ENCODE measurements at places on chromosomes 6 and 20.

DNA sequence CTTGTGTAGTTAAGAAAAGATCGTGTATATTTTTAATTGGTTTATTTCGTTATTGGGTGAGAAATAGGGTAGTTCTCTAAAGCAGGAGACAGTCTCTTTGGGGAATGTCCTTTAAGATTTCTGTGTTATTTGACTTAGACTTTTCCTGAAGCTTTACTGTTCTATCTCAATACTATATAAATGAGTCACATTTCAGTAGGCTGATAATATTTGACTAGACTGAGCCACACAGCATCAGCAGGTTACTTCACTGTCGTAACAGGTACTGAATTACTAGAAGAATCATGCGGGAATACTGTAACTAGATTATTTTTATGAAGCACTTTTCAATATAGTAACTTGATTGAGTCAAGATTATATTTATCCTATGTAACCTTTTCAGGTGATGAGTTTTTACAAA is 1.4 kb downstream of the SMAP1 start:
- DNase-seq, result no peak

DNA sequence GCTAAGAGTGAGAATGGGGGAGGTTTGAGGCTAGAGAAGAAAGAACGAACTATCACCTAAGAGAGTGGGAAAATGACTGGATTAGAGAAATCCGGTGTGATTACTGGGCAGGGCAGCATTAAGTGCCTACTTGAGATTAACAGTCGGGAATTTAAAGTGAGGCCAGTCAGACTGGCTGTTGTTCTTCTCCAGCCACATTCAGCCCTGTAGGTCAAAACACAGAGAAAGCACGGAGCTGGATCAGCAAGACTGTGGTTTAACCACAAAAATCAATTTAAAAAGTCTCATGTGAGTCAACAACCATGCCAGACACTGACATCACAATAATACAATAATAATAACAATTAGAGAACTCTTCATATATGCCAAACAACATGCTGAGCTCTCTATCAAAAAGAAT is 301.9 kb upstream of the SGK1 start:
- DNase-seq, result no peak

- no peak for DNase-seq
Measured at GRCh38 chr6:170535004-170535403, 18.1 kb downstream of the PSMB1 start.

DNA sequence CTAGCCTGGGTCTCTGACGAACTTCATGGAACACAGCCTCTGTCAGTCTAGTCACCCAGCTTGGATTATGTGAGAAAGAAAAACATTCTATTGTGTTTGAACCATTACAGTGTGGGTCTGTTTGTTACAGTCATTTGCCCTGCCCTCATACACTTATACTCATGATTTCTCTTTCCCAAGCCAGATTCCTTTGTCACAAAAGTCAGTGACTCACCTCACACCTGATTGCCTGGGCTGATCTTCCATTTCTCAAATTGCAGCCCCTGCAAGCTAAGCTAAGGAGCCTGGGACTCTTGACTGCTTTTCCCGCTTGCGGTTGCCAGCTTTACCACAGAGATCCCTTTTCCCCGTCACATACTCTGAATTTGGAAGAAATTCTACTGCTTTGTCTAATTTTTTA is 395.9 kb downstream of the SAMD5 start:
- DNase-seq, result no peak

DNA sequence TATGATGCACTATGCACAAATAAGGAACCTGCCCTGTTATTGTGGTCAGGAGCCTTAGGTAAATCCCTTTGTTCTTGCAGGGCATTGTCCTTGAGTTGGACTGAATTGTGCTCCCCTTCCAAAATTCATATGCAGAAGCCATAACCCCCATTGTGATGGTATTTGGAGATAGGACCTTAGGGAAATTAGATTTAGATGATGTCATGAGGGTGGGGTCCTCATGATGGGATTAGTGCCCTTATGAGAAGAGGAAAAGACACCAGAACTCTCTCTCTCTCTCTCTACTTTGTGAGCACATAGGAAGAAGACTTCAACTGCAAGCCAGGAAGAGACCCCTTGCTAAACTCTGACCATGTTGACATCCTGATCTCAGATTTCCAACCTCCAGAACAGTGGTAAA is 268.0 kb downstream of the LRFN2 start:
- DNase-seq, result no peak

DNA sequence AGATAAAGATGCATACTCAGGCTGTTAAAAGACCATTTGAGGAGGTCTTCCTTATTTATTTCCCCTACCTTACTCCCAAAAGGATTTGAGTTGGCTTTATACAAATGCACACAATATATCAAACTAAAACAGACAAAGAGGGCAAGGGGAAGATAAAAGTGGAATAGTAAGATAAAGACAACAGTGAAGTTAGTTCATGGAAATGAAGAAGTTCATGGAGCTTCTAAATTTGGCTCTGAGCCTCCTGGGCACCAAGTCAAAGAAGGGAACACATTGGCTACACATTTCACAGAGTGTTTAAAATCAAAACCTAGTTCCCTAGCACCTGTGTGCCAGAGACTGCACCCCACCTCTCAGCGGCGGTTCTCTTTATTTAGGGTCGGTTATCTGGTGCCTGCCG is 25.8 kb upstream of the ARMC2 start:
- DNase-seq, result no peak

DNA sequence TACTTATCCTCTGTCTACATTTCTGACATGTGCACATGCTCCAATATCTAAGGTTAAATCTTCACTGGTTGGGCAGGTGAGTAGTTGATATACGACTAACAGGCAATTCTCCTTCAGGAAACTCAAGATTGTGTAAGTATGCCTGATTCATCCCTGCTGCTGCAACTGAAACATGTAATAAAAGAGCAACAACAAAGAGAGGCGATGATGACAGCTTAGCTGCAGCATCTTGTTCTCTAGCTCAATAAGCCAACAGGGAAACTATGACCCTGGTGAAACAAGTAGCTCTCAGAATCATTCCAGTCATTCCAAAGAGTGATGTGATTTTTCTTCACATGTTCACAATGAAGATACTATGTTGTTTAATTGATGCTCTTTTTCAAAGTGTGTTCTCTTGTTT is 74.4 kb downstream of the ELOVL4 start:
- no peak for DNase-seq

- DNase-seq, result no peak
Measured at GRCh38 chr6:5095236-5095635, 10.1 kb downstream of the PPP1R3G start.

DNA sequence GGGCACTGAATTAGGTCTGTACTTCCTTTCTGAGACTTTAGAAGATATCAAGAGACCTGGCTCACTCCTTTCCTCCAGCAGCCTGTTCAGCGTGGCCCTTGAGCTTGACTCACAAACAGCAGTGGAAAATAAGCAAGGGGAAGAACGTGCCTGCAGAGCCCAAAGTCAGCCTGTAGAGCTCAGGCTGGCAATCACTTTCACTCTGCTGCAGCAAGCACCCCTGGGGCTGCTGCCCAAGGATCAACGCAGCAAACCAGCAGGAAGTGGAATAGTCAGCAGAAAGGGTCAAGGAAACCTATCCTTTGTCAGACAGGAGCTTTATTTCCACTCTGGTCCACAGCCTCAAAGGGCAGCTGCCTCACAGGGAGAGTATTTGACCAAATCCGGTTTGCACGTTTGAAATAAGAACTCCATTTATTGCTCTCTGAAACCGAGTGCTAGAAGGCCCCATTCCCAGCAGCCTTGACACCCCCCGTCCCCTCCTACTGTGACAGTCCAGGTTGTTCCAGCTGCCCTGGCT is 77.4 kb downstream of the PRDM1 start:
- no peak for DNase-seq

GRCh38 chr6:2793534-2794151 is 28.4 kb downstream of the WRNIP1 start:
- no peak for DNase-seq

DNA sequence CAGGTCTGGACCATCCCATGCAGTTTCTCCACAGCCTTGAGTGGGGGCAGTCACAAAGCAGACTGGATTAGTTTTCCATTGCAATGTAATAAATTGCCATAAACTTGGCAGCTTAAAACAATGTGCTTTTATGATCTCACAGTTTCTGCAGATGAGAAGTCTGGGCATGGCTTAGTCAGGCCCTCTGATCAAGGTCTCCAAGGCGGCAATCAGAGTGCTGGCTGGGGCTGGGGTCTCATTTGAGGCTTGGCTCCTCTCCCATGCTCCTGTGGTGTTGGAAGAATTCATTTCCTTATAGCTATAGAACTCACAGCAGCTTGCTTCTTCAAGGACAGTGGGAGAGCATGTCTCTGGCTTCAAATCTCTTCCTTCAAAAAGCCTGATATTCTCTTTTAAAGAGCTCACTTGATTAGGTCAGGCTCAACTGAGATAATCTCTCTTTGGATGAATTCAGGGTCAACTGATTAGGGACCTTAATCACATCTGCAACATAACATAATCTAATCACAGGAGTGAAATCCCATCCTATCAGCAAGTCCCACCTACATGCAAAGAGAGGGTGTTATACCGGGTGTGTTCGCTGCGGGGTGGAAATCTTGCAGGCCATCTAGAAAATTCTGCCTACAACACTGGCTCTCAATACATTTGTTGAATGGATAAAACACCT is 77.4 kb upstream of the SULF2 start:
- no peak for DNase-seq

GRCh38 chr6:99192561-99192960 is 156.9 kb downstream of the FAXC start:
- DNase-seq, result no peak

DNA sequence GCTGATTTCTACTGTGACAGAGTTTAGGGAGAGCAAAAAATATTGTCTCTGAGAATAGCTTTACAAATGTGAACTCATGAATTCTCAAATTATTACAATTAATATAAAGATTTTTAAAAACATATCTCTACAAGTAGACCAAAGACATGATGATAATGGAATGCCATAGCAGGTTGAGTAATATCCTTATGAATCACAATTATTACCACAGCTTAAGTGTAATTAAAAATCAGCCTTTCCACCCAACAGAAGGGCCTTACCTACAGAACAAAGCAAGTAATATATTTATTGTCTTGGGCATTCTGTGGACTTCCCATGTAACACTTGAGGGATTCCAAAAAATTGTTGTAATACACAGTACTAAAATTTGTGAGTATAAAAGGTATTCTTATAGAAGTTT is 1099.6 kb upstream of the GJE1 start:
- DNase-seq, result no peak

DNA sequence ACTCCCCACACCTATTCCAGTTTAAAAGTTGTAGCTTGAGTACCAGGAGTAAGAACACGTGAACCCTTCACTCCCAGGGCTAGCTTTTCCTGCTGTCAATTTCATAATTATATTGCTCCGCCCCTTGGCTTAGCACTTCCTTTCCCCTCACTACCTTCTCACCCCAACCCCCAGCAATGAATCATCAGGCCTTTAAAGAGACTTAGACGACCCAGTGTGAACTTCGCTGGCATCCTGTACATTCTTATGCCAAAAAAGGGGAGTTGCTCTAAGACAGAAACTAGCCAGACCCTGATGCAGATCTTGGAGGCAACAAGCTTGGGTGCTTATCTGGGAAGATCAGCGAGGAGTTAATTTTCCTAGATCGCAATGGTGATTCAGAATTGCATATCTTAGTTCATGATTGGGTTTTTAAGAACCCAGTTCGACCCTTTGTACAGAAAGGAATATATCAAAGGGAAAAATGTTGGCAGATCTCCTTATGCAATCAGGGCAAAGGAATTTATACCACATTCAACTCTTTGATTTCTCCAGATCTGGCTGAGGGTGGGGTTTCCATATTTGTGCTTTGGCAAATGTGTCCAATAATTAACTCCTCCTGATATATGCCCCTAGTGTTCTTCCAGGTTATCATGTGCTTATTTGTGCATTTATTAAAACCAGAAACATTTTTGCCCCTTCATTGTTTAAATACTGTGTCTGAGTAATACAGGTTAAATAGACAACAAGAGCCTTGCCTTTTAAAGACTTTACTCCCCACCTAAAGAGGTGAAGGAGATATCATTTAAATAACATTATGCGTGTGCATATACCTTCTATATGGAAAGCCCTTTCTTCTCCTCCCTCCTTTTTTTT is 8.1 kb upstream of the ATXN1 start:
- DNase-seq, result no peak

DNA sequence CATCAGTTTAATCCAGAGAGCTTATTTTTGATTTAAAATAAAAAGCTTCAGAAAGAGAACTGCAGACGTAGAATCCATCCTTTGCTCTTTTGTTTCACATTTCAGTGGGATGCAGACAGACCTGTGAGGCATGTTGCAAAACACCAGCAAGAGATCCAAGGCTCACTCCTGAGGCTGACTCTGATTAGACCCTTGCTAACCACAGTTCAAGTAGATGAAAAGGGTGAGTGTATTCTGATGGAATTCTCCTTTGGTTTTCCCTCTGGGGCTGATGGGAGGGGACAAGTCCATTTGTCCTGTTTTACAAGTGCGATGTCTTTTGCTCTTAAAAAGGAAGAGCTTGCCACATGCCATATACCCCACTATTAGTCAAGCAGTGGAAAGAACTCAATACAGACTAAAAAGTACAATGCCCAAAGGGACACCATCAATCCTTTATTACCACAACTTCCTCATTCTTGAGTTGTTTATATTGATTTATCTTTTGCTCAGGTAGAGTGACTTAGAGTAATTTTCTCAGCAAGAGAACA is 772.7 kb downstream of the MAFB start:
- DNase-seq, result no peak

DNA sequence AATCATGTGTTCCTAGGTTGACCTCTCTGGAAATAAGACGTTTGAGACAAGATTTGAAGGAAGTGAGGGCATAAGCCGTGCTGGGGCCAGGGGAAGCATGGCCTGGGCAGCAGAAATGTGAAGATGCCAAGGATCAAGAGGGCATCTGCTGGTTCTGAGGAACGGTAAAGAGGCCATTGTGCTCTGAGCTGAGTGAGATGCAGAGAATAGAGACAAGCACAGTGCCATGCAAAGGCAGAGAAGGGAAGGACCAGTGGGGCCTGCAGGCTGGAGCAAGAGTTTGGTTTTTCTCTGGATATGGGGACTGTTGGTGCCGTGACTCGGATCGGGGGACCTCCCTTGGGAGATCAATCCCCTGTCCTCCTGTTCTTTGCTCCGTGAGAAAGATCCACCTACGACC is 50.8 kb downstream of the SMPDL3A start:
- no peak for DNase-seq

DNA sequence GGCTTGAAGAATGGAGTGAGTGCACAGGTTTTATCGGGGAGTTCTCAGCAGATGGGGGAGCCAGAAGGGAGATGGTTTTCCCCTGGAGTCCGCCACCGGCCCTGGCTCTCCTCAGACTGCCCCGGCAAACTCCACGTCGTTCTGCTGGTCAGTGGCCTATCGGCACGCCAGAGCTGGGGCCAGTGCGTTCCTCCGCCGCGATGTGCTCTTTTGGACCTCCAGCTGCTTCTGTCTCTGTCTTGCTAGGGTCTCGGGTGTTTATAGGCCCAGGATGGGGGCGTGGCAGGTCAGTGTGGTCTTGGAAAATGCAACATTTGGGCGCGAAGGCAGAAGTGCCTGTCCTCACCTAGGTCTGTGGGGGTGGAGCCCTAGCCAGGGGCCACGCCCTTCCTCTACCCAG is 53.0 kb upstream of the ADTRP start:
- DNase-seq, result no peak

DNA sequence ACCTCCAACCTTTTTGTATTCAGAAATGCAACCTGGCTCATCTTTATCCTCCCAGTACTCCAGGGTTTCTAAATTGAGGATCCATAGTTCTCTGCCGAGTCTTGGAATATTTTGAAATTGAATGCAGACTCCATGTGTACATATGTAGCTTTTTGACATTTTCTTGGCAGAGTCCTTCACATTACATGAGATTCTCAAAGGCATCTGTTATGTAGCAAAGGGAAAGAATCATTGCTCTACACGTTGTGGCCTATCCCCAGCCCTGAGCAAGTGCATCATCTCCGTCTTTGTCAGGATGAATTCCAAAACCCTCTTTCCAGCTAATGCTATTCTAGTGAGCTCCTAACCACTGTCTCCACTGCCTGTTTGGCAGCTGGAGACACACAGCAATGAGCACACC is 742.9 kb downstream of the DHX35 start:
- DNase-seq, result no peak
